ENCODE measurements at places on chromosomes 7 and 10.

- no peak for DNase-seq
These were observed 263.7 kb downstream of the ZMYND11 start for GRCh38 chr10:398954-399353.

DNA sequence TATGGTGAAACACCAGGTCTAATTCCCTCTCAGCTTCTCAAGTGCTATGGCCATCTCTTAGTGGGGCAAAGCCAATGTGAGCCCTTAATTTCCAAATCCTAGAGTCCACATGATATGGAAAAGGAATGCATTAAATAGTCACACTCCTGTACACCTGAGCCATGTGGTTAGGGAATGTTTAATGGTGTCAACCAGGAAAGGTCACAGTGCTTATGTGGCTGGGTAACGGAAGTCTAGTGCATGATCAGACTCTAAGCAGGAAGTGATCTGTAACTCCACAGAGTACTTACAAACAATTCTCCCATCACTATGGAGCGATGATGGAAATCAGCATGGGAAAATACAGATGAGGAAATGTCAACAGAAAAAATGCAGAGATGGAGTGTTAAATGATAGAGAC, 148.8 kb downstream of the MAGI2 start:
- DNase-seq, result no peak

DNA sequence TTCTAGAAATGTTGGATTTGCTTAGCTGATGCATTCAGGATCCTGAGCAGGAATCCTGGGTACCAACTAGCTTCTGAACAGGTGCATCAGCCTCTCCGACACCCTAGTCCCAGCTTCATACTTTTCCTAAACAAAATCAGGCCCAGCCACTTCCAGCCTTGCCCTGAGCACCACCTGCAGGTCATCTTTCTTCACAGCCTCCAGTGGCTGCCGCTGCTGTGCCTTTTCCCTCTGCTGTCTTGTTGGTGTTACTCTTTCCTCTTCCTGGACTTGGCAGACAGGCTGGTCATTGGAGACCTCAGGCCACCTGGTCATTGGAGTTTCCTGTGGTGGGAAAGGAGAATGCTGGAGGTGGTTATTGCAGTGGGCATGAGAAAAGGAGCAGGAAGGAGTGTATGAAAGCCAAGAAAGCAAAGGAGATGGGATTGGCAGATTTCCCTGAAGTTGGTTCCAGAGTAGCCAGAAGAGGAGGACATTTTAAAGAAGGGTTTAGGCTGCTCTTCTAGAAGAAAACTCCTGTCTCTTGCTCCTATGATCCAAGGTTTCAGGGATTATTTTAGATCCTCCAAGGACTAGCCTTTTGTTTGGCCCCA, 48.2 kb upstream of the NFKB2 start:
- DNase-seq, result peak; percentile 49

- no peak for DNase-seq
These were observed 45.8 kb downstream of the HDAC9 start for GRCh38 chr7:18541181-18541870.

DNA sequence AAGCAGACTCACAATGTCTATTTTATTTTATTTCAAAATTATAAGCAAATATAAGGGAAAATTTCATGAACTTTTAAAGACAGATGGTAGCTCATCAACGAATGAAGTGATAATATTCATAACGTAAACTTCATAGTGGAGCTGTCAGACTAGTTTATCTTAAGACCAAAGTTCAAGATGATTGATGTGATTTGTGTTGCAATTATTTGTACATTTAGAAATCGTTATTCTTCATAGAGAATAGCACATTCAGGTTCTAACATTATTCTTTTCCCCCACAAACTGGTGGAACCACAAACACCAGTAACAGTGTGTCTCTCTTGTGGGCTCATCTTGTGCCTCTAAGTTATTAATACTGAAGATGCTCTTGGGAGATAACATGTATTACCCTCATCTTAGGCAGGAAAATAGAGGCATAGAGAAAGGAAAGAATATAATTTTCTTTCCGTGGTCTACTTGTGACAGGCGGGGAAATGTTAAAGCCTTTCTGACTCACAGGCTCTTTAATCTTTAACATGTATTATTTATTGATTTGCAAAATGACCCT, 37.0 kb downstream of the CCSER2 start:
- no peak for DNase-seq

DNA sequence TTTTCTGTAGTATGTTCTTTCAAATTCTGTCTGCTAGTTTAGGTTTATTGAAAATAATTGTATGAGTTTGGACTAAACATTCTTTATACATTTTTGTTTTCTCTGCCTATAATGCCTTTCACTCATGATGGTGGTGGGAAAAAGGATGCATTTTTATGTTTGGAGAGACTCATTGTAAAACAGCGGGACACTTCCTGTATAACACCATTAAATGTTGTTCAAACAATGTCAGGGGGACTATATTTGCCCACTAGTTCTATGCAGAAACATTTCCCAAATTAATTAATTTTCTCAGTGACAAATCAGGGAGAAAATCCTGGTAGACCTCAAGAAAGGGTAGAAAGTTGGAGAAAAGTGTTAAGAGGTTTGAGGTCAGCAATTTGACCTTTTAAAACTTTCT, 207.7 kb downstream of the MALRD1 start:
- DNase-seq, result no peak
